ENCODE measurements at places on chromosomes 16 and 17.

DNA sequence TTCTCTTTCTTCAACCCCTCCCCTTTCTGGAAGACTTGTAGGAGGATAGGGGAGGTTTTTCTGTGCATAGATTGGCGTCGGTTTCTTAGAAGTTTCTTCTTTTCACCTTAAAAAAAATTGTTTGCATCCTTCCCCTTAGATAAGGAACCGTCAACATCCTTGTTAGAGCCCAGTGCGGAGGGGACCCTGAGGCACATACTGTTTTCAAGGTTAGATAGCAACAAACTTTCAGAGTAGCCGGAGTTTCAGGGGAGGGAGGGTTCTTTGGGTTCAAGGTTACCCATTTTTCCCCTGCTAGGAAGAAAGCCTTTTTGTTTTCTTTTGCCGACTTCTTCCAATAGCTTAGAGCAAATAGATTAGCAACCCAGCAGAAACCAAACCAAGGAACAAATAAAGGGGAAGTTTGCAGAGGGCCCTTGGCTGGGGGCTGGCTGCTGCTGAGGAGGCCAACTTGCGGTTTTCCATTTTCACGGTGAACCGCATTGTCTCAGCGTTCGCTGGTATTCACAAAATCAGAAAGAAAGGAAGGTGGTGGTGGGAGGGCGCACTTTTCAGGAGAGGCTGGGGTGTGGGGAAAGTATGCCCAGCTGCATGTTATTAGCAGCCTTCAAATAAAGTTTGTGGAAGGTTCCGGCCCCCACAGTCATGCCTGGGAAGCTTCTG lies 28.8 kb downstream of the MSI2 start:
- no peak for DNase-seq

GRCh38 chr16:10949424-10949970 lies 5.1 kb downstream of the CLEC16A start:
- DNase-seq, result no peak

DNA sequence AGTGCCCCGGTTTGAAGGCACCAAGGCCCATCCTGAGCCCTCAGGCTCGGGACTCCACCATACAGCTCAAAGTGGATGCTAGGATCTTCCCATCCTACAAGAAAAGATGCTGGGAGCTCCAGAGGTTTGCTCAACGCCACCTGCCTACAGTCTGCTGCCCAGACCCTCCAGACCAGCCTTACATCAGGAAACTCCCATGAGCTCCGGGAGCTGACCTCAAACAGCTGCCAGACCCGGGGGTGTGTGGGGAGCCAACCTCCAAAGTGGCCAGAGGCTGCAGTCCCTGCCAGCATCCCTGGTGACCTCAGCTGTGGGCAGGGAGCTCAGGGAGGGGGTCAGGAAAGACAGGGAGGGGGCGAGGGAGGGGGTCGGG lies 43.8 kb downstream of the C16orf82 start:
- no peak for DNase-seq

- DNase-seq, result no peak
These were observed 5.6 kb downstream of the CRYBA1 start for GRCh38 chr17:29252101-29252791.

DNA sequence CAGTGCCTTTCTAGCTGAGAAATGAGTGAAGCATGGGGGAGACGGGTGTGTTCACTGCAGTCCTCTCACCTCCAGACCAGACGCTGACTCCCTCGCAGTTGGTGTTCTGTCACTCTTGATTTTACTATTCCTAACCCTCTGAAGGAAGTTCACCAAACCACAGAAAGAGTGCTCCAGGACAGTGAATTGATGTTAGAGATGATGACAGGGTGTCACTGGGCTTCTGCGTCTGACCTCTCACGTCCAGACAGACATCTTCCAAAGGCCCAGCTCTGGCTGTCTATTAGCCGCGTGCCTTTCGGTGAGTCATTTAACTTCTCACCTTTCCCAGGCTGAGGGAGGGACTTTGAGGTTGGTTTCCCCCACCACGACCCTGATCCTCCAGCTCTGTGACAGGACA lies 8.2 kb downstream of the CRAMP1 start:
- DNase-seq, result no peak

DNA sequence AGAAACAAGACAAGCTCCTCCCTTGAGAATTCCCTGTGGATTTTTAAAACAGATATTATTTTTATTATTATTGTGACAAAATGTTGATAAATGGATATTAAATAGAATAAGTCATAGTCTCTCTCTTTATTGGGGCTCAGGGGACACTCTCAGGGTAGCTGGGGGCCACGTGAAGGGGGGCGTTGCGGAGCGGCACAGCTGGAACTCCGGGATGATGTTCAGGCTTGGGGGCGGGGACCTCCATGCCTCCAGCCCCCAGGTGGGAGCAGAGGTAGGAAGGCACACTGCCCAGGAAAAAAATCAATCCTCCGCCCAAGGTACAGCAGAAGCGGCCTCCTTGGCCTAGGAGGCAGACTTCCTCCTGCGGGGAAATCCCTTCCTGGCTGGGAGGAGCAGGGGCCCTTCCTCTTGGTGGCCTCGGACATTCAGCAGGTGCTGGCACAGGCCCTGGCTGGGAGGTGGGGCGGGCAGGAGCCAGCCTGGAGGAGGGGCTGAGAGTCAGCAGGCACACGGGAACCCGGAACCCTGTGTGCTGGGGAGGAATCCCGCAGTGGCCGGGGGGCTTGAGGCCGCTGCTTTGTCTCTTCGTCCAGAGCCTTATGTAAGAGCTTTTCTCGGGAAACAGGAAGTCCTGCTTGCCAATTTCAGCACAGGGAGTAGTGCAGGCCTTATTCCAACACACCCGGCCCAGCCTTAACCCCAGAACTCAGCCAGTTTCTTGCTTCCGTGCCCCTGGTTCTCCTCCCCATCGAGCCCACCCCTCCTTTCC lies 591 bp upstream of the TNFSF13 start:
- DNase-seq, result no peak

GRCh38 chr17:64491034-64491860 lies 5.6 kb downstream of the POLG2 start:
- DNase-seq, result no peak

DNA sequence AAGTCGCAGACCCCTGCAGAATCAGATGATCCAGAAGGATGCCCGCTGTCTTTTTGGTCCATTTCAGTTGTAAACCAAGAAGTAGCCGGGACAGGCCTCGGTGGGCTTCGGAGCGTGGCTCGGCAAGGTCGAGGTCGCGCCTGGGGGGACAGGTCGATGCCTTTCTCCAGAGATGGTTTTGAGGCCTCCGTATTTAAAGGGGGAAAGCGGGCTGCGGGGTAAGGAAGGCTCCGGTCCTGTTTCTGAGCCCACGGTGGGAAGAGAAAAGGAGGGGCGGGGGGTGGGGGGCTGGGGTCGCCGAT lies 7.5 kb upstream of the GNG13 start:
- no peak for DNase-seq

DNA sequence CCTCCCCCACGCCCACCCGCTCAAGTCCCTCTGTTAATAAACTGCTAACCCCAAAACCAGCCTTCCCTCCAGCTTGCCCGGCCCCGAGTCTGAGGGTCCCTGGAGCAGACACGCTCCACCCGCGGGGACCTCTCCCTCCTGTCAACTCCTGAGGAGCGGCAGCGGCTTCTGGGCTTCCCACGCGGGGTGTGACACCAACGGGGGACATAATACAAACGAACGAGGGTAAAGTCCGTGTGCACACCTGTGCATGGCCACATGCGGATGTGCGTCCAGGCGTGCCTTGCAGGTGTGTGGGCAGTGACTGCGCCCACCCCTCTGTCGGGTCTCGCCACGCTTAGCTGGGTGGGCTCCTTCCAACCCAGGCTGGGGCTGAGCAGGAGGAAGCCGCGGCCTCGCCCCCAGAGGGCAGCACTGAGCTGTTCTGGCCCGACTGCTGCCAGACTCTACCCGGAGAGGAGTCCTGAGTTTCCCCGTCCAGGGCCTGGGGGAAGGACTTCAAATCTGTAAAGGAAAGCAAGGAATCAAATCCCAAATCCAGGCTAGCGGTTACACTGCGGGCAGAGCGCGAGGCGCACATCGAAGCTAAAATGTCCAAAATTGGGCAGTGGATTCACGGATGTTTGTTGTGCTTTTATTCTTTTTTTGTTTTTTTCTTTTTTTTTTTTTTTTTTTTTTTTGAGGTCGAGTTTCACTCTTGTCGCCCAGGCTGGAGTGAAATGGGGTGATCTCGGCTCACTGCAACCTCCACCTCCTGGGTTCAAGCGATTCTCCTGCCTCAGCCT lies 24.2 kb upstream of the KRT17 start:
- DNase-seq, result peak; percentile 78

- peak; percentile 7 for DNase-seq
These were observed 4.7 kb downstream of the COQ7 start for GRCh38 chr16:19071811-19072777.

DNA sequence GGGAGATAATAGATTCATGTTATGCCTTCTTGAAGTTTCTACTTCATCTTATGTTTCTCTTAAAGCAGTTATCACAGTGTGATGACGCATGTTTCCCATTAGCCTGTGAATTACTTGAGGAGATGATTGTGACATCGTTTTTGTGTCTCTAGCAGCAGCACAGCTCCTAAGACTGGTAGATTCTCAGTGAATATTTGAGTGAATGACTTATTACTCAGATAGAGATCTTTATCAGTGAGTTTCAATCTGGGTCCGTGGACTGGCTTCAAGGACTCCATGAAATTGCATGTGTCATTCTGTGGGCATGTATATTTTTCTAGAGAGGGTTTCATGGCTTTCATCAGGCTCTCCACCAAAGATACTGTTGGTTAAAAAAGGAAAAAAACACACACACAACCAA lies 29.9 kb downstream of the YPEL2 start:
- no peak for DNase-seq

DNA sequence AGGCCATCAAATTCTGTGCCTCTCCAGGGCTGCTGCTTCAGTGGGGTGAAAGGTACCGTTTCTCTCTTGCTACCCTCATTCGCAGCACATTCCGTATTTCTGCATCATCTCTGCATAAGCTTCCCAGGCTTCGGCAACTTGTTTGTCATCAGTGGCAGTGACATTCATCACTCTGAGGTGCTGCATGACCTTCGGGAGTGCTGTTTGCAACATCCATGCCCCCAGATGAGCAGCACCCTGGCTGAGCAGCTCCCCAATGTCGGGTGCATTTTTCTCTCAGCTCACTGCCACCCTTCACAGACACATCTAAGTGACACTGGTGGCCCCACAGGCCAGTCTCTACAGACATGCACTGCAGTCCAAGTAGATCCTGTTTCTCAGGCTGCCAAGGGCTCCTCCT lies 3.8 kb downstream of the CREBBP start:
- no peak for DNase-seq

Measured in activated T-helper 1 cell treated with anti-CD3 and anti-CD28 coated beads, Interleukin-2, amount 50 U/mL, for 16 hours (primary cell).